ENCODE measurements at places on chromosomes 16 and 17.
A peak's percentile ranks its signal among the peaks of the same experiment; 100 is the strongest.

GRCh38 chr16:30725418-30725792 lies 22.8 kb upstream of the PHKG2 start:
- no peaks in the 10 kb centered on the region for H3K4me1 ChIP-seq
- peaks cover 57% of the 10 kb centered on the region for H3K36me3 ChIP-seq
- H3K27ac ChIP-seq = no peak overlapping the region
- no peak for DNase-seq
- H3K4me3 ChIP-seq = no peak overlapping the region

DNA sequence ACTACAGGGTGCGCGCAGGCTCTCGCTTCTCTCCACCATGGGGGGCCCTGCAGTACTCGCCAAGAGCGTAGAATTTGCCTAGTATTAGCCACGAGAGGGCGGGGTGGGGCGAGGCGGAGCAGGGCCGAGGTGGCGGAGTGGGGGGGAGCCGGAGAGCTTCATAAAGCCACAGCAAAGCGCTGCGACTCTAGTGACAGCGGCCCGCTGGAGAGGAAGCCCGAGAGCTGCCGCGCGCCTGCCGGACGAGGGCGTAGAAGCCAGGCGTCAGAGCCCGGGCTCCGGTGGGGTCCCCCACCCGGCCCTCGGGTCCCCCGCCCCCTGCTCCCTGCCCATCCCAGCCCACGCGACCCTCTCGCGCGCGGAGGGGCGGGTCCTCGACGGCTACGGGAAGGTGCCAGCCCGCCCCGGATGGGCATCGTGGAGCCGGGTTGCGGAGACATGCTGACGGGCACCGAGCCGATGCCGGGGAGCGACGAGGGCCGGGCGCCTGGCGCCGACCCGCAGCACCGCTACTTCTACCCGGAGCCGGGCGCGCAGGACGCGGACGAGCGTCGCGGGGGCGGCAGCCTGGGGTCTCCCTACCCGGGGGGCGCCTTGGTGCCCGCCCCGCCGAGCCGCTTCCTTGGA lies at the start of gene TBX21:
TSS of gene TBX21 (plus strand) at position 190 of the 627 bp plus-strand sequence. CDS start at position 409, 219 bp downstream.
- H3K36me3 ChIP-seq = no peaks in the 10 kb centered on the region
- DNase-seq = no peak
- H3K4me1 ChIP-seq = no peaks in the 10 kb centered on the region
- peaks cover 78% of the 10 kb centered on the region for H3K27me3 ChIP-seq

- H3K4me3 ChIP-seq = no peak overlapping the region
- H3K36me3 ChIP-seq = no peaks in the 10 kb centered on the region
- DNase-seq = no peak
- no peak overlapping the region for H3K27ac ChIP-seq
- H3K4me1 ChIP-seq = peaks cover 4% of the 10 kb centered on the region
- H3K27me3 ChIP-seq = peaks cover 33% of the 10 kb centered on the region
Measured at GRCh38 chr16:84295203-84295860, 654 bp downstream of the WFDC1 start.

- H3K27ac ChIP-seq = no peak overlapping the region
- H3K27me3 ChIP-seq = no peaks in the 10 kb centered on the region
- H3K36me3 ChIP-seq = no peaks in the 10 kb centered on the region
- no peak for DNase-seq
Measured at GRCh38 chr17:53426505-53426904, 396.2 kb upstream of the KIF2B start.

GRCh38 chr16:88903267-88903666 lies 36.8 kb upstream of the PABPN1L start:
- peaks cover 3% of the 10 kb centered on the region for H3K4me1 ChIP-seq
- no peak overlapping the region for H3K4me3 ChIP-seq
- H3K27ac ChIP-seq = no peak overlapping the region

DNA sequence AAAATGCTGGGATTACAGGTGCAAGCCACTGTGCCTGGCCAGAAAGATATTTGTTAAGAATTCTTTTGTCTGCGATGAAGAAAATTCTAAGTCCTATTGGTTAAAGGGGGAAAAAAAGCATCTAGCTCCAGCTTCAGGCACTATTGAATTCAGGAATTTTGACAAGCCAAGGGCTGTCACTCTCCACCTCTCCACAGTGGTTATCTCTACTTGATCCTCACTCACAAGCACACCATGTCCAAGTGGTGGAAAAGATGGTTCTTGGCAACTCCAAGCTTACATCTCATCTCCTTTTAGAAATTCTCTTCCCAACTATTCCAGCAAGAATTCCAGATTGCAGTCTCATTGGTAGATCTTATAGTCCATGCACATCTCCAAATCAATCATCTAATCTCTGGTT lies 7.1 kb downstream of the RBFOX1 start:
- no peaks in the 10 kb centered on the region for H3K4me1 ChIP-seq
- no peaks in the 10 kb centered on the region for H3K36me3 ChIP-seq
- no peak overlapping the region for H3K4me3 ChIP-seq
- no peak for DNase-seq
- no peaks in the 10 kb centered on the region for H3K27me3 ChIP-seq
- H3K27ac ChIP-seq = no peak overlapping the region

- peak; percentile 50 for DNase-seq
- H3K27me3 ChIP-seq = no peaks in the 10 kb centered on the region
- no peak overlapping the region for H3K4me3 ChIP-seq
- peaks cover 36% of the 10 kb centered on the region for H3K36me3 ChIP-seq
- no peaks in the 10 kb centered on the region for H3K4me1 ChIP-seq
Measured at GRCh38 chr17:59643159-59644140, 23.8 kb downstream of the CLTC start.

DNA sequence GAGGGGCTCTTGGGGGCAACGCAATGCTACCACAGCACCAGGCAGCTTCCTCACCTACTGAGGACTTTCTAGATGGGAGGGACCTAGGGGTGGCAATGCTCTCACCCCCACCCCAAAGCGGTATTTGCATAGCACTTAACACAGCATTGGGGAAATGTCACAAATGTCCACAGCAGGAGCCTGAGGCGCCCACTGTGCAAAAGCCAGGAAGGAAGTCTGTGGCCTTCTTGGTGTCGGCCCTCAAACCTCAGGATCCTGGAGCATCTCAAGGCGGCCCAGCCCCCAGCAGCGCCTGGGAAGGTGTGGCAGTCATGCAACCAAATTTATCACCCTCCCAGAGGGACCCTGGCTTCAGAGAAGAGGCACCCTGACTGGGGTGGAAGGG lies 45.3 kb downstream of the WNT3 start:
- H3K4me3 ChIP-seq = no peak overlapping the region
- DNase-seq = no peak
- H3K4me1 ChIP-seq = peaks cover 3% of the 10 kb centered on the region
- H3K36me3 ChIP-seq = no peaks in the 10 kb centered on the region
- H3K27me3 ChIP-seq = peaks cover 6% of the 10 kb centered on the region

- no peak for DNase-seq
- H3K27ac ChIP-seq = no peak overlapping the region
- peaks cover 31% of the 10 kb centered on the region for H3K4me1 ChIP-seq
Measured at GRCh38 chr16:31477220-31478216, 5.4 kb upstream of the SLC5A2 start.

GRCh38 chr17:31582151-31582907 lies 190.9 kb downstream of the RAB11FIP4 start:
- H3K27ac ChIP-seq = peak overlapping the region; percentile 86
- H3K4me1 ChIP-seq = peaks cover 35% of the 10 kb centered on the region
- no peak overlapping the region for H3K4me3 ChIP-seq
- H3K27me3 ChIP-seq = no peaks in the 10 kb centered on the region

DNA sequence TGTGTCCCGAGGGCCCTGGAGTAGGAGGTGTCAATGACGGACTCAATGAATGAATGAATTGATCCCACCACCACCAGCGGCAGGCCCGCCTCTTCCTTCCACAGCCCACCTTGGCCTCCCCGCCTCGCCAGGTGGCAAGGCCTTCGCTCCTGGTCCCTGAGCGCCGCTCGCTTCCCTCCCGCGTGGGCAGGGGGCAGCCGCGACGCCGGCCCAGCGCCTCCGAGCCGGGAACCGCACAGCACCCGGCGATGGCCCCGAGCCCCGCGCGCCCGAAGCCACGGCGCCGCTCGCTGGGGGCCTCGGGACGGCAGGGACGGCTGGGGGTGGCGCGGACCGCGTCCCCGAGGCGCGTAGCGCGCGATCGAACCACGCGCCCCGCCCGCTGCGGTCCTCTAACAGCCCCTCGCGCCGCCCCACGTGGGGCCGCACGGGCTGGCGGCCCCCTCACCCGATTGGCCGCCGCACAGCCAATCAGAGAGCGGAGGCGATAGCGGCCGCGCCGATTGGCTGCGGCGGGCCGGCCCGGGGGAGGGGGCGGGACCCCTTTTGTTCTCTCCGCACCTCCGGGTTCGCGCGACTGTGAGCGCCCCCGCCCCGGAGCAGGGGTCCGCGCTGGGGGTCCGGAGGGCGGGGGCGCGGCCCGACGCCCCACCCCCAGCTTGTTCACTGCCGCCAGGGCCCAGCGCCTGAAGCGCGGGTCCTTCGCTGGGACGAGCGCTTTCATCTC lies 31.4 kb downstream of the ACTG1 start:
- H3K27me3 ChIP-seq = no peaks in the 10 kb centered on the region
- DNase-seq = peak; percentile 23
- peaks cover 14% of the 10 kb centered on the region for H3K4me1 ChIP-seq
- no peak overlapping the region for H3K27ac ChIP-seq

- no peak for DNase-seq
- no peaks in the 10 kb centered on the region for H3K27me3 ChIP-seq
- peaks cover 11% of the 10 kb centered on the region for H3K36me3 ChIP-seq
- peaks cover 38% of the 10 kb centered on the region for H3K4me1 ChIP-seq
Measured at GRCh38 chr17:8162997-8163977, 539 bp upstream of the VAMP2 start.

DNA sequence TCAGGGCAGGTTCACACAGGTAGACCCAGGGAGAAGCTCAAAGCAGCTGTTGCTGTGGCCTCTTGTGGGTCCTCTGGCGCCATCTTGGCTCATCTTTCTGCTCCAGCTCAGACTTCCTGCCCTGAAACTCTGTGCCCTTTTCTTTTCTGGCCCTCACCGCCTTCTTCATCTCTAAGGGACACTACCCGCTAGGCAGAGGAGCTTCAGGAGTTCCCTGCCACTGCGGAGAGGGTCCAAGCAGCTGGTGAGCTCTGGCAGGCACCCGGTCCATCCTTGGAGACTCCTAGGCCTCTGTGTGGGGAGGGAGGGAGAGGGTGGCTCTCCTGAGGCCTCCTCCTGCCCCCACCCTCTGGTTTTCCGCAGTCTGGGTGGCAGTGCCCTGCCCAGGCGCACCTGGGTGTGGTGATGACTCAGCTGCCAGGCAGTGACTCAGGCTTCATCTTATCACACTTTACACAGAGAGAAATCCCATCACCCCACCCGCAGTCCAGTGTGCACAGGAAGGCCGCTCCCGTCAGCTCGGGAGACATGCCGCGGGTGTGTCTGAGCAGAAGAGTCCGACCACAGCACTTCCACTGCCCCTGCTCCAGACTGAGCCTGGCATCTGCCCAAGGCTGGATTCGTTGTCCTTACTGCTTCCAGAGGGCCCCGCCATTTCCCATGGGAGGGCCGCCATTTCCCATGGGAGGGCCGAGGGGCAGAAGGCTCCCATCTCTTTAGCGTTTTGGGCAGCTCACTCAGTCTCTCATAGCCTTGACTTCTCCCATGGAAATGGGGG lies 7.3 kb downstream of the NT5C start:
- peaks cover 4% of the 10 kb centered on the region for H3K36me3 ChIP-seq
- peak overlapping the region; percentile 45 for H3K27ac ChIP-seq
- peak; percentile 79 for DNase-seq
- no peak overlapping the region for H3K4me3 ChIP-seq
- H3K4me1 ChIP-seq = peaks cover 13% of the 10 kb centered on the region
- H3K27me3 ChIP-seq = no peaks in the 10 kb centered on the region

- DNase-seq = no peak
- peaks cover 8% of the 10 kb centered on the region for H3K36me3 ChIP-seq
- H3K4me3 ChIP-seq = peak overlapping the region; percentile 93
Measured at GRCh38 chr17:80414508-80414802, 512 bp upstream of the ENDOV start.

DNA sequence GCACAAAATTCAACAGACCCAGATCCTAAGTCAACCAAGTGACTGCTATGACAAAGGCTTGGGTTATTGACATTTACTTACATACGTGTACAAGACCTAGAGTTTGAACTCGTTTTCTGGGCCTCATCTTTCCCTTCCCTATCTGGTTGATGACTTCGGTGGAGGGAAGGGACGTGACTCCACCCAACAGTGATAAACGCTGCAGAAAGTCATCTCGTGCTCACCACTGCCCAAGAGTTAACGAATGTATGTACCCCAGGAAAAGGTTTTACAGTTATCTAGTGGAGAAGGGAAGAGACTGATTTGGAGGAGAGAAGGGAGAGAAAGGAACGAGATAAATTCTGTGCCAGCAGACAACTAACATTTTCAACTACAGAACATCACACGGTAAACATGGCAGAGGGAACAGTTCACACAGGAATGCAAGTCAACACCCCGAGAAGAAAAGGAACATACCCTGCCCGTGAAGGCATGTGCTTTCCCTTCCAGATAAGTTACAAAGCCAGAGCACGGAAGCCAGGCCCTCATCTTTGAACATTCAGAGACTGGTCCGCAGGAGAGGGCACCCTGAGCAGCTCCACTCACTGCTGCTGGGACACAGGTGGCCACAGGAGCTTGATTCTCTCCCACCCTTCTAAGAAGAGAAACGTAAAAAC lies 13.9 kb upstream of the CYTH1 start:
- H3K36me3 ChIP-seq = peaks cover 50% of the 10 kb centered on the region
- peaks cover 11% of the 10 kb centered on the region for H3K4me1 ChIP-seq
- no peak overlapping the region for H3K4me3 ChIP-seq
- DNase-seq = no peak

DNA sequence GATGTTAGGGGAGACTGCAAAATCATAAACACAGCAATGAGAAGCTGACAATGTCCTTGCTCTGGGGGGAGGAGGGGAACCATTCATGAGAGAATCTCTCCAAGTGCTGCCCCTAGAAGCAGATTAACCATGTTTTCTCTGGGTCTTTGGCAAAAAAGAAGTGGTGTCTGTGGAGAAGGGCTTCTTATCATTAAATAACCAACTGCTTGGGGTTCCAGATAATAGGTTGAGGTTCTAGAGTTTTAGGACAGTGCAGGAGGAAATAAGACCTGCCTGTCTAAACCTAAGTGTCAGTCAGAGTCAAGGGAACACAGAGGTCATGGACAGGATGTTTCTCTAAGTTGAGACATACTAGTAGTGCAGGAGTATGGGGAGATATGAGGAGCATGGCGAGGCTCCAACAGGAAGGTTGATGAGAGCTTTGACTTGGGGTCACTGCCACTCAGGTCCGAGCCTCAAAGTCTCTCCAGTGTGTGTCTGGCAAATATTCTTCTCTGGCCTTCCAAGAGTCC lies 5.1 kb upstream of the ANKS4B start:
- H3K27me3 ChIP-seq = peaks cover 7% of the 10 kb centered on the region
- no peaks in the 10 kb centered on the region for H3K4me1 ChIP-seq
- H3K27ac ChIP-seq = no peak overlapping the region

DNA sequence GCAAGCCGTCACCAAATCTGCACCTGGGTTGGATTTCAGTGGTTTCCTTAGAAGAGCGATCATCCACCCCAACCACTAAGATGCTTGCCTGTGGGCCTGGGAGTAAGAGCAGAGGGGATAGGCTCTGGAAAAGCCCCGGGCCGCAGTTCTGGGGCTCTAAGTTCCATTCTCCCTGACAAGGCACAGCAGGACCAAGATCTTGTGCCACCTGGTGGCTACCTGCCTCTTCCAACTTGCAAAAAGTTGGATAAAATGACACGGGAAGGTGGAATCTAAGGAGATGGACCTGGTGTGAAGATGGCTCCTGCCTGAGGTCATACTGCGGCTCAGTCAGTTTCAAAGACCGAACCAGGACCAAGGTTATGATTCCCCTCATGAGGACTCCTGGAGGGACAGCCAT lies 42.3 kb downstream of the ABCC12 start:
- H3K36me3 ChIP-seq = no peaks in the 10 kb centered on the region
- no peak overlapping the region for H3K27ac ChIP-seq
- DNase-seq = no peak
- H3K4me1 ChIP-seq = no peaks in the 10 kb centered on the region
- H3K4me3 ChIP-seq = no peak overlapping the region

- H3K4me1 ChIP-seq = peaks cover 15% of the 10 kb centered on the region
- no peak overlapping the region for H3K27ac ChIP-seq
- no peak overlapping the region for H3K4me3 ChIP-seq
- no peak for DNase-seq
- H3K27me3 ChIP-seq = peaks cover 5% of the 10 kb centered on the region
- H3K36me3 ChIP-seq = no peaks in the 10 kb centered on the region
Measured at GRCh38 chr16:68759062-68759461, 22.0 kb downstream of the CDH1 start.
